ENCODE measurements at places on chromosomes 5 and 9.

DNA sequence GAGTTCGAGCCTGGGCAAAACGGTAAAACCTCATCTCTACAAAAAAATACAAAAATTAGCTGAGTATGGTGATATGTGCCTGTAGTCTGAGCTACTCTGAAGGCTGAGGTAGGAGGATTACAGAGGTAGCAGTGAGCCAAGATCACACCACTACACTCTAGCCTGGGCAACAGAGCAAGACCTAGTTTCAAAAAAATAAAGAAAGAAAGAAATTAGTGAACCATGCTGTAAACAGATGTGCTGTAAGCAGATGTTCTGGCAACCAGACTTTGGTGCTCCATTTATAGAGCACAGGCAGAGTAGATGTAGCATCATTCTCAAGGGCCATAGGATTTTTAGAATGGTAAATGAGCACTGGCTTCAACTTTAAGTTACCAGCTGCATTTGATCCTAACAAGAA, 115.4 kb downstream of the ST8SIA4 start:
- no peak for DNase-seq

GRCh38 chr9:115103746-115104477, 14.0 kb downstream of the TNC start:
- DNase-seq, result no peak

- DNase-seq, result no peak
These were observed 1011.3 kb upstream of the WWC1 start for GRCh38 chr5:167280111-167280510.

DNA sequence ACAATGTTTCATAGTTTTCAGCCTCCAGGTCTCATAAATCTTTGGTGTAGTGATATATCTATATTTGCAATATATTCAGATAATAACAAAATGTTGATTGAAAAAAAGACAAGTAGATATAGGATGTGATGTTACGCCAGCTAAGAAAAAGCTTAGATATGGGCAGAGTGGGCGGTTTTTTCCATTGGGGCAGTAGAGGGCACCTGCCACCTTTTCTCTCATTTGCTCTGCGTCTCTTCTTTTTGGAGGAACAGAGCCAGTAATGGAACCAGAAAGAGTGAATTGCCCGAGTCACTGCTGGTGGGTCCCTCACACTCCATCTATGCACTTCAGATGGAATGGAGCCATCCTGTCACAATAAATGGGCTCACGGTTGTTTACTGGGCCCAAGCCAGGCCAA, 62.1 kb upstream of the FANCC start:
- no peak for DNase-seq

- DNase-seq, result no peak
These were observed 509.9 kb upstream of the ZNF608 start for GRCh38 chr5:125256296-125256695.

DNA sequence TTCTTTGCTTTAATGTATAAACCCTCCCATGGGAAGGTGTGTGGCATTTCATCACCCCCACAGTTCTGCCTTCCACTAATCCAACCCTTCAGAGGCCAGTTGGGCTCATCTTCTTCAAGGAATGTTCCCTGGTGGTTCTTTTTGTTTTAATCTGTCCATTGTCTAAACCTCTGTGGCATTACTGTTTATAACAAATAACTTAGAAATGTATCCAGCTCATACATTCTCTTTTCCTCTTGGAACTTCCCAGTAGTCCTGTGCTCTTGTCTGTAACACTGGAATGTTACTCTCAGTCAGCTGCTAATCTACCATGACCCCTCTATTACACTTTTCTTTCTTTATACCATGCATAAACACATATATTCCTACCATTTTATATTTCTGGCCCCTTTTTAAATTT, 213.5 kb upstream of the TARS1 start:
- DNase-seq, result no peak

DNA sequence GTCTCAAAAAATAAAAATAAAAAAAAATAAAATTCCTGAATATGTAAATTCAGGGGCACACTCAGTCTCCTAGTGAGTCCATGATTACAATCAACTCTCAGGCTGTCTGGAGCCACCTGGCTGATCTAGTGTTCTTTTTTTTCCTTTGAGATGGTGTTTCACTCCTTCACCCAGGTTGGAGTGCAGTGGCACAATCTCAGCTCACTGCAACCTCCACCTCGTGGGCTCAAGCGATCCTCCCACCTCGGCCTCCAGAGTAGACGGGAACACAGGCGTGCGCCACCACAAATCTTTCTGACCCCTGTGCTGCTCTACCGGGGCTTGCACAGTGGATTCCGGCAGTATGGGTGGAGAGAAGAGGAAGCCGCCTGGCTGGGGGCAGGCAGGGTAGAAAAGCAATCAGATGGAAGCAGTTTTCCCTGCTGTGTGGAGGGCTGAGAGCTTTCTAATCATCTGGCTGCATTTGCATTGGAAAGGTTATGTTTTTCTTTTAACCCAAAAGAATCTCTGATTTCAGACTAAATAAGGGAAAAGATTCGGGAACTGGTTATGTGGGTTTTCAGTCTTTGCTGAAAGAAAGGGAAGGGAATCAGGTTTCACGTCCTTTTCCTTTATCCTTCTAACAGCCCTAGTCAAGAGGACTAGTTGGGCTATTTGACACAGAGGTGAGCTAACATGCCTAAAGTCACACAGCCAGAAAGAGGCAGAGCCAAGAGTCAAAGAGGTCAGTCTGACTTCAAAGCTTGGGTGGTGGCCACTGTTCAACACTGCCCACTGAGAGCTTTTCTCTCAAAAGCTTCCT, 26.3 kb upstream of the CORO2A start:
- no peak for DNase-seq

GRCh38 chr5:117013280-117013877, 438.8 kb upstream of the SEMA6A start:
- DNase-seq, result no peak

- DNase-seq, result no peak
These were observed 70.7 kb downstream of the RFK start for GRCh38 chr9:76323490-76323889.

DNA sequence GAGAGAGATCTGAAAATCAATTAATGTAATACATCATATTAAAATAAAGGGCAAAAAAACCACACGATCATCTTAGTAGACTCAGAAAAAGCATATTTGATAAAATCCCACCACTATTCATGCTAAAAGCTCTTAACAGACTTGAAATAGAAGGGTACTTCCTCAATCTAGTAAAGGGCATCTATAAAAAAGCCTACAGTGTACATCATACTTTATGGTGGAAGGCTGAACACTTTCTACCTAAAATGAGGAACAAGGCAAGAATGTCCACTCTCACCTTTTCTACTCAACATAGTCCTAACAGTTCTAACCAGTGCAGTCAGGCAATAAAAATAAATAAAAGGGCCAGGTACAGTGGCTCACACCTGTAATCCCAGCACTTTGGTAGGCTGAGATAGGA, 38.9 kb downstream of the POLK start:
- no peak for DNase-seq

- DNase-seq, result peak; percentile 33
These were observed 109.8 kb downstream of the GIN1 start for GRCh38 chr5:103010168-103010567.

DNA sequence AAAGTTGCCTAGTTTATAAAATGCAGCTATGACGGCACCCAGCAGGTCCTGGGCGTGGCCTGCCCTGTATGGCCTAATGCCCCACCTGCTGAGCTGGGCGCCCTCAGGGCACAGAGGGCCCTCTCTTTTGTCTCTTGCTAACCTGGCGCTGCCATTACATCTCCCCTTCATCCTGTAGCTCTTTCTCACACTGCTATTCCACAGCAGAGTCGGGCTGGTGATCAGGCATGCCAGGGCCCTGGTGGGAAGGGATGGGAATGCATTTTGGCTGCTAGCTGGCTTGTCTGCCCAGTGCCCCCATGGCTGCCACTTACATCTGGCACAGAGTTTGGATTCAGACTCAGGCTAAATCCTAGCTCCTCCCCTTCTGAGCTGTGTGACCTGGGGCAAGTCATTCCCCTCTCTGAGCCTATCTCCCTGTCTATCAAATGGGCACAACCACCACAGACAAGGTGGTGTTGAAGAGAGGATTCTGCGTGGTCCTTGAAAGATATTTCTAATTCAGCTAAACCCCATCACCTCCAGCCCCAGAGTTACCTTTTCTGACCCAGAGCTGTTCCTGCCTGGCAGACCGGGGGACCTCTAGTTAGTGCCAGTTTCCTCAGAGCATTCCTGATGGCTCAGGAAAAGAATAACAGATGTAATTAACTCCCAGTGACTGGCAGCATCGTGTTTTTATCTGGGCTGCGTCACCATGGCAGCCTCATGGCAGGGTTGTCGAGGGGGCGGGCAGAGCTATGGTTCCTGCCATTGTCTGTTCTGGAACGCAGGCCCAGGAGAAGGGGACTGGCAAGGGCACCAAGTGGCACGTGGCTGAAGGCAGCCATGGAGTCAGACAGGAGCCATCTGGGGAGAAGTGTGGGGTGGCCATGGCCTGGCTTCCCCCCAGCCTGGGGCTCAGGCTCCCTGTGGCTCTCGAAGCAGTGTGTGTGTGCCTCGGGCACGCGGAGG, 6.3 kb downstream of the PRR7 start:
- DNase-seq, result no peak

- no peak for DNase-seq
These were observed 126.2 kb downstream of the SEMA6A start for GRCh38 chr5:116448450-116448849.

DNA sequence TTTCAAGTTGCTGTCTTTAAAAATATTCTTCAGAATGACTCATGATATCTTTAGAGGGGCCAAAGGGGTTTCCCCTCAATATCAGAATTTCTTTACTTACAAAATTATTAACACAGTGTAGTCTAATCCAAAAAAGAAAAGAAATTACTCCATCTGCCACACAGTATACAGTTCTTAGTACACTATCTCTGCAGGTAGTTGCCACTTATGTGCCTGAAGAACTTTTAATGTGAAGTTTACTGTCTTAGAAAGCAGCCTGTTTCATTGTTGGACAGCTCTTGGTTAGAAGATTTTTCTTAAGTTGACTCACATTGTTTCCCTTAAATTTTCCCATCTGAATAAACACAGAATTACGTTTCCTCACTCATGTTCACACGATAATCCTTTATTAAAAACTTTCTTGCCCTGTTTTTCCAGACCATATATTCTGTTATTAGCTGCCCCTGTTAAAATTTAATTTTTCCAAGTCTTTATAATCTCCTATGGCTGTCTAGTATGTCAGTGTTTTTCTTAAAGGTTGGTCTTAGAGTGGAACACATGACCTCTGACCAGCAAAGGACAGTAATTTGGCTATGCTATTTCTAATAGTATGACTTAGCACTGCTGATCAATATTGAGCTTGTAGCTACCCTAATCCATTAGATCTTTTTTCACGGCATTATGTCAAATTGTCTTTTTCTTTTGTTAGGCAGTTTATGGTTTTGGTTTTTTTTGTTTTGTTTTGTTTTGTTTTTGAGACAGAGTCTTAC, 21.8 kb upstream of the FKTN start:
- DNase-seq, result no peak

DNA sequence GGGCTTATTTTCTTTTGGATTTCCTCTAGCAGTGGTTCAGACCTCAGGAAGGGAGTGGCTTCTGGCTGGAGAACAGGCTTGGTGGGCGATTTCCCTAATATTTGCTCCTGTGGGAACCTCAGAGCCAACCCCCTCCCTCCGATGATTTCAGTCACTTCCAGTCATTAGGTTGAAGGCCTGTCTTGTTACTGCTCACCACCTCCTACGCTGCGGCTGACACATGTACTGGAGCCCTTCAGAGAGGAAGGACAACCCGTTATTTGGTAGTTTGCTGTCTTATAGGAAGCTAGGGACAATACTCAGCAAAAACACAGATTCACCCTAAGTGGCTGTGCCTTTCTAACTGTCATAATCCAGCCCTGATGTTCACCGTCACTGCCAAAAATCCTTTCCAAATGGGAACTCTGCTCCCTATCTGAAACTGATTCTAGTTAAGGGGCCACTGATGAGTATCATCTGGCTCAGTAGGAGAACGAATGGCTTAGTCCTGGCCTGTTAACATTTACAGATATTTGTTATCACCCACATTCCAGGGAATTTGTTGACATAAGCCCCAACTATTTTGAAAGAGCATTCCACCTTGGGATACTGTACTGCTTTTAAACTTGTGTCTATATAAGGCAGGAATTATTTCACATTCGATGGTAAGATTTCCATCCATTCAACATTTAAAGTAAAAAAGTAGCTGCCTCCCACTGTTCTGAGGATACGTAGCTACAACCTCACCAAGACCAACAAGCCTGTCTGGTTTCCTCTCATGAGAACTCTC, 29.3 kb upstream of the ANKH start:
- DNase-seq, result no peak

DNA sequence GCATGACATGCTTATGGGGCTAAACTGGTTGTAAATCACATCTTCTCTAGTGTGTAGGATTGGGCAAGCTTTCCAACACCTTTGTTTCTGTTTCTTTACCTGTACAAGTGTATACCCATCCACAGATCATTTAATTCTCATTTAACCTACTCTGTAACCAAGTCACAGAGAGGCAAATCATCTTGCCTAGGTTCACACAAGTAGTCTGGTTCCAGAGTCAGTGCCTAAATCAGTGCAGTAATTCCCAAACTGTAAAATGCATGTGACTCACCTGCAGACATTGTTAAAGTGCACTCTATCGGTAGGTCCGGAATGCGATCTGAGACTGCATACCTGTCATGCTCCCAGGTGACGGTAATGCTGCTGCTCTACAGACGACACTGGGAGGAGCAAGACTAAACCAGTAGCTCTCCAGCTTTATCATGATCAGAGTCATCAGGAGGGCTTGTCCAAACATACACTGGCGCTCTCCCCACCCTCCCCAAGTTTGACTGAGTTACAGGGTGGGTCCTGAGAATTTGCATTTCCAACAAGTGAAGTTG, 107.9 kb upstream of the FREM1 start:
- DNase-seq, result no peak

GRCh38 chr5:138492560-138493045, 27.3 kb downstream of the EGR1 start:
- DNase-seq, result no peak

DNA sequence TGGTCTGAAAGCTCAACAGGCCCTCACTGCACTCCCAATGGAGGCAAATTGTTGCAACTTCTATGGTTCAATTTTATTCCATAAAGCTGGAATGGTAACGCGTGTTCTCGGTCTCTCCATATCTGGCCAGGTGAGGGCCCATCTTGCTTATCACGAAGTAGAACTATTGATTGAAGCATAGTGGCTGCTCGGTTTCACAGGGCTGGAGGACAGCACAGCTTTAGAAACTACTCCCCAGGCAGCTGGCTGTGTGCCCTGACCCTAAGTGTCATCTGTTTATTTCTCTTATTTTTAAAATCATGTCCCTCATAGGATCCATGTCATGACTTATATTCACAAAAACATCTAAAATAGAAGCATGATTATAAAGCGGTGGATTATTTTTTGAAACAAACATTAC, 223.4 kb downstream of the NPR3 start:
- no peak for DNase-seq

- DNase-seq, result no peak
These were observed 9.7 kb downstream of the OMD start for GRCh38 chr9:92414566-92414965.

GRCh38 chr9:107213561-107214028, 69.5 kb upstream of the RAD23B start:
- no peak for DNase-seq
